Stimulated activated CD4-positive, alpha-beta T cell treated with anti-CD3 and anti-CD28 coated beads, Interleukin-1b, Interleukin-23, amount 100 ng/mL, for 1 hour (primary cell): ENCODE measurements at places on chromosomes 1 and 21.

DNA sequence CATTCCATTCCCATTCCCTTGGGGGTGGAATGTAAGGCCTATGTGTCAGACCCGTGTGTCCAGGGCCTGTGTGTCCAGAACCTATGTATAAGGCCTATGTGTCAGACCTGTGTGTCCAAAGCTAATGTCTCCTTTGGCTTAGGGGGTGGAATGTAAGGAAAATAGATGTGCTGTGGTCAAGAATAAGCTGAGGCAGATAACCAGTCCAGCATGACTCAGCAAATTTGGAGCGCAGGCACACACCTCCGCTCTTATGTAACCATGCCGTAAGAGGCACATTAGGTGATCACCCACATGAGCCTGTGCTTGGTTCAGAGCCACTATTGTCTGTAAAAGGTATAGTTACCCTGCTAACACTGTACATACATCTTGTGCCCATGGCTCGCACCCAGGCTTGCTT, 150.8 kb upstream of the SGIP1 start:
- DNase-seq: no peak

GRCh38 chr1:118984086-118984721, 3.9 kb downstream of the TBX15 start:
- DNase-seq: no peak

DNA sequence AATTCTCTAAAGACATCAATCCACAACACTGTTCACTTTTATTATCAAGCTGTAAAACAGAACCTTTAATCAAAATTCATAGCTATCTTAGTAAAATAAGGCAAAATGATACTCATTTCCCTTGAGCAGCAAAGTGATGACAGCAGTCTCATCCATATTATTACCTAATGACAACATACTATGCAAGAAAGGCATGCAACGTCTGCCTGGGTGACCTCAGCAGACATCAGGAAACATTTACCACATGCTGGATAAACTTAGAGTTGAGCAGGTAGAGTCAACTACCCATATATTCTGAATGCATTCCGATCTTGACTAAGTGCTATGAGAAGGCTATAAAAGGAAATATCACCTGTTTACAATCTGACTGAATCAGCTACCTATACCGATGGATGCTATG, 145.1 kb downstream of the SIPA1L2 start:
- no peak for DNase-seq

GRCh38 chr1:108590957-108591356, 31.1 kb downstream of the EEIG2 start:
- DNase-seq: no peak

DNA sequence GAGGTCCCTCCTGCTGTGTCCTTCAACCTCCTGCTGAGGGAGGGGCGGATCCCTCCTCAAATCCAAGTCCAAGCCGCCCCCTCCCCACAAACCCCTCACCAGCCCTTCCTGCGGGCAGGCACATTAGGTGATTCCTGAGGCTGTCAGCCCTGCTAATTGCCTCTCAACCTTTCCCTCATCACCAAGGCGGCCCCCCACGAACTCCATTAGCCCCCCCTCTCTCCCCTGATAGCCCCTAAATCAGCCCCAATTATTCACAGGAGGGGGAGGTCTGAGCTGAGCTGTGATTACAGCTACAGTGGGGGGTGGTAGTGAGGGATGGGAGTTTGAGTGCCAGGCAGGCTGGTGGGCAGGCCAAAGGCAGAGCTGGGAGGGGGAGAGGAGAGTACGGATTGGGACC, 5.8 kb upstream of the PEAR1 start:
- no peak for DNase-seq

DNA sequence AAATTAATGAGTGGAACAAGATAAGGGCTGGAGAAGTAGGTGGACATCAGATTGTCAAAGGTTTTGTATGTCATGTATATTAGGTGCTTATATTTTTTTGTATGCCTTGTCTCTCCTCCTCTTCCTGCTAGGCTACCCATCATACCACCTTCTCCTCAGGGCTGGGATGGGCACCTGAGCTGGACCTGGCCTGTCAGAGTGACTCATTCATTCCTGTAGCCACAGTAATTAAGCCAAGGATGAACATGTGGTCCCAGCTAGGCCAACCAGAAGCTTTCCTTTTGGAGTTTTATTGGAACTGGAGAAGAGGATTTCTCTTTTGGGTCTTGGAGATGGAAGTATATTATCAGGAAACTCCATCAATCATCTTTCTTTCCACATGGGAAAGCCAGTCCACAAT, 21.2 kb downstream of the PTGS2 start:
- DNase-seq: no peak

DNA sequence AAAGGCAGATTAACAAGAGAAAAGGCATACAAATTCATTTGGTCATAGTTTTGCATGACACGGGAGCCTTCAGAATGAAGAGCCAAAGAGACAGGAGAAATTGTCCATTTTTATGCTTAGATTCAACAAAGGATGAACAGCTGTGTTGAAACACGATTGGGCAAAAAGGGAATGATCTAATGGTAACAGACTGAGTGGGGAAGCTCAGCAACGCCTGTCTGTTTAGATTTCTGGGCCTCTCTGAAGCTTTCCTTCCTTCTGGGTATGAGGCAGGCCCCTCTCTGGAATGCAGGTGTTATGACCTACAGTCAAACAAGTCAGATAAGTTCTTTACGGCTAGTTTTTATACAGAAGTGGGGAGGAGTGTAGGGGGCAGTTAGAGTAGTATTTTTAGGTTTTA, 154.6 kb downstream of the RGS7 start:
- DNase-seq: no peak

DNA sequence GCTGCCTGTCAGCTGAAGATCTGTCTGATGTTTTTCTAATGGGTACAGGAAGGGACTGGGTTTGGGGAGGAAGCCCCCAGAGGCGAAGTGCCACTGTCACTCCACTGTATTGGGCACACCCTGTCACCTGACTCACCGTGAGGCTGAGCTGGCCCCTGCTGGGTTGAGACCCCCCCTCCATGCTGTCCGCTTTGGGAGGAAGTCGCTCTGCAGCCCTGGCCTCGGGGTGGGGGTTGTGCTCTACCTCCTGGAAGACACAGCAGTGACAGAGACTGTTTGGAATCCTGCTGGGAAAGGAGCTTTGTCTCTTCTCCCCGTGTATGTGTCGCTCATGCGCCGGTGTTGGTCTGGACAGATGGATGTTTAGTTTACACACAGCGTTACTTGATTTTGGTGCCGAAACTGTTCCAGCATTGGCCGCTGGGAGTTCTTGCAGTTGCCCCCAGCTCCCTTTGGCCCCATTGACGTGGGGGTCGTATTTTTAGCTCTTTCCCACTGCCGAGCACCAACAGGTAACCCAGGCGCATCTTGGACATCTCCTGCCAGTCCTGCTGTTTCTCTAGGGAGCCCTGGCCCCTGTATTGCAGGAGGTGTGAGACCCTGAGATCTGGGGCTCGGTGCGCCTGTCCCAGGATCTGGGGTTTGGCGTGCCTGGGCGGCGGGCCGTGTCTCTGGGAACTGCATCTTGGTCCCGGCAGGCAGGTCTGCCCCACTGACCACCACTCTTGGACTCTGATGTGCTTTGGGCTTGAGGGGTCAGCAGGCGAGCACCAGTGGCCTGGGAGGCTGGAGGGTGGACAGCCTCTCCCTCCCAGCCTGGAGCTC, 30.3 kb downstream of the SLX9 start:
- no peak for DNase-seq

DNA sequence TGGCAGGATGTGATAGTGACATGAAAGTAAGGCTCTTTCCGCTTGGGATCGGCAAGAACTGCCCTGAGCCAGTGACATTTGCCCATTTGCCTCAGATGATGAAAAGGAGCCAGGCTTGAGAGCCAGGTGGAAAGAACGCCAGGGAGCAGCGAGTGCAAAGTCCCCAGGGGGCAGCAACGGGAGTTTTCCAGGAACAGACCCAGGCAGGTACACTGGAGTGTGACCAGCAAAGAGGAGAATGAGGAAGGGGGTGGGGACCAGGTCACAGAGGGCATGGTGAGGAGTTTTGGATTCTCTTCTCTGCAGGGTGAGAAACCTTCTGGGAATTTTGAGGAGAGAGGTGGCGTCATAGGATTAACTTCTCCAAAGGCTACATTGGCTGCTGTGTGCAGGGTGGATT, 10.8 kb upstream of the ETS2 start:
- DNase-seq: no peak

- DNase-seq: no peak
Measured at GRCh38 chr1:109162626-109163025, 48.7 kb downstream of the ELAPOR1 start.

DNA sequence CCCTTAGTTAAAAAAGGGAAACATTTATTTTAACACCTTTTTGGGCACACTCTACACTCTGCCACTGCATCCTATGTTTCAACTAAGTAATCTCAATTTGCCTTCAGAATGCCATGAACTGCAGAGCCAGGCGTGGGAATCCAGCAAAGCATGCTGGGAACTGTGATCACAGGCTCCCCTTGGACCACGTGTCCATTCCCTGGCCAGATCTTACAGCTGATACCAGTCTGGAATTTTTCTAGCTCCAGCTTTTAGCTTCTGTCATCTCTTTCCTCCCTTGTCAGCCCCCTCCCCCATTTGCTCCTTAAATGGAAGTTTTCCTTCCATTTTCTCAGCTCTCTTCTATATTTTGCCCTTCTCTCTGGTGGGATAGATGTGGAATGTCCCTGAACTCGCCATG, 29.4 kb downstream of the RCSD1 start:
- DNase-seq: no peak
